IMR-90 (cell line): ENCODE measurements at places on chromosomes 7 and 10.

DNA sequence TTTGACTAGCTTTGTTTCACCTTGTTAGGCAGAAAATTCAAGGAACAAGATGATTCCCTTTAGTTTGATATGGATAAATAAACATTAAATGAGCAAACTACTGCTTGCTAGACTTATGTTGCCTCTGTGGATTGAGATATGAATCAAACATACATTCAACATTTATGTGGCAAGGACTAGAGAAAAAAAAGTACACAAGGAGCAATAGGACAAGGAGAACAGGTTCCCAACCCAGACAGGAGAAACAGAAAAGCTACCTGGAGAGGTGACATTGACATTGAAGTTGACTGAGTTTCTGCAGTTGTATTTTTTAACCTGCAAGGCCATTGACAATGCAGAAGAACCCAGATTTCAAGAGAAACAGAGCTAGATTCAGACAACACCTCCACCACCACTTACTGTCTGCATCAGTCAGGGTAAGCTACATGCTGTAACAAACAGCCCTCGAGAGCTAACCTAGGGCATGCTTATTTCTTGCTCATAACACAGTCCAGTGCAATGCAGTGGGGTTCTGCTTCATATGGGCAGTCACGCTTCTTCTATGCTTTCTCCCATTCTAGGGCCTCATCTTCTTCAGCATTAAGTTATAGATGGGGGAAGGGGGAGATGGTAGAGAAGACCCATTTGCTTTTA, 180.9 kb upstream of the LYZL1 start:
- no peak for DNase-seq
- no peak overlapping the region for H3K27ac ChIP-seq
- H3K4me1 ChIP-seq: peaks cover 13% of the 10 kb centered on the region
- no peaks in the 10 kb centered on the region for H3K36me3 ChIP-seq
- H3K27me3 ChIP-seq: peaks cover 11% of the 10 kb centered on the region; the same call in 1 of the 2 replicates

DNA sequence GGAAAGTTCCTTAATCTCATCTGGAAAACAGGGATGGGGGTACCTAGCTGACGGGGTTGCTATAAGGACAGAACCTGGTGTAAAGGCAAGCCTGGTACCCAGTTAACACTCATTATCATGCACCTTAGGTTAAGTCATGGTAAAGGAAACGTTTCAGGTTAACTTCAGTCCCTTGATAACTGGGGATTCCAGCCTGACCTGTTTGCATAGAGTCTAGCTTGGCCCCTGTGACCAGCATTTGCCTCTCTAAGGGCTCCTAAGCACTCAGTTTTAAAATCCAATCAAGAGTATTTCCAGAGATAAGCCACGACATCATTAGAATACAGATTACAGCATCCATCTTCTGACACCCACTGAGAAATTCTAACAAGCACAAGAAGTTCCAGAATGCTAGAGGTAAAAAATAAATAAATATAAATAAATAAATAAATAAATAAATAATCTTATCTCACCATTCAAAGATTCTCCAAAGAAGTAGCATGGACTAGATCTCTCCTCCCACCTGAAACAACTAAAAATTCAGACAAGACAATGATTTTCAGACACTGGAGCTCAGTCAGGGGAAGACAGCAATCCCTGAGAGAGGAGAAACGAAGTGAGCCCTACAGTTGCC, 184.6 kb downstream of the KCNMA1 start:
- no peak overlapping the region for H3K4me3 ChIP-seq
- H3K36me3 ChIP-seq: no peaks in the 10 kb centered on the region
- DNase-seq: no peak
- no peaks in the 10 kb centered on the region for H3K27me3 ChIP-seq

DNA sequence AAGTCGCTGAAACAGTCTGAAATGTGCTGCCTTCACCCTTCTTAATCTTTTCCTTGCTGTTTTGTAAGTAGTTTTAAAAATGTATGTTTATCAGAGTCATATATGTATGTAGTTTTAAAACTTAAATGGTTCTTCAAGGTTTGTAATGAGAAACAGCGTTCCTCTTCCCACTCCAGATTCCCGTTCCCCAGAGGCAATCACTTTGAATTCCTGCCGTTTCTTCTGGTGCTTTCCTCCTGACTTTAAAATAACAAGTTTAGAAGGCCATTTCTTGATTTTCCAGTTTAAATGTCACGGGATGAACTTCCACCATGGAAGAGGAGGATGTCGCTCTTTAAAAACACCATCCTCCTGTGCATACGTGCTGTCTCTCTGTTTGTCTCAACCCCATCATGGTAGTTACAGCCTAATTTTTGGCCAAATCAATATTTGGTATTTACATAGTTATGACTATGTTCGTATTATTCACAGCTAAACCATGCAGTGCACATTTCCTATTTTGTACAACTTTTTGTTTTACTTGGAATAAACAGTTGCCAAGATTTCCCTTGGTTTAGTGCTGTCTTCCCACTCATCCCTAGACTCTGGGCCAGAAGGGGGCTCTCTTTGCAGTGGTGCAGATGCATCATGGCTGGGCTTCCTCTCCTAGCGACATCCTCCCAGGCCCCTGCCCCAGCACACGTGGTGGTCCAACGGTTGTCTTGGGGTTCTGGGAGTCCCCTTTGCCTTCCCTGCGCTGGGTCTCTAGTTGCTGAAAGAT, 151.4 kb downstream of the PTPN20 start:
- peaks cover 8% of the 10 kb centered on the region for H3K4me1 ChIP-seq
- no peaks in the 10 kb centered on the region for H3K36me3 ChIP-seq

DNA sequence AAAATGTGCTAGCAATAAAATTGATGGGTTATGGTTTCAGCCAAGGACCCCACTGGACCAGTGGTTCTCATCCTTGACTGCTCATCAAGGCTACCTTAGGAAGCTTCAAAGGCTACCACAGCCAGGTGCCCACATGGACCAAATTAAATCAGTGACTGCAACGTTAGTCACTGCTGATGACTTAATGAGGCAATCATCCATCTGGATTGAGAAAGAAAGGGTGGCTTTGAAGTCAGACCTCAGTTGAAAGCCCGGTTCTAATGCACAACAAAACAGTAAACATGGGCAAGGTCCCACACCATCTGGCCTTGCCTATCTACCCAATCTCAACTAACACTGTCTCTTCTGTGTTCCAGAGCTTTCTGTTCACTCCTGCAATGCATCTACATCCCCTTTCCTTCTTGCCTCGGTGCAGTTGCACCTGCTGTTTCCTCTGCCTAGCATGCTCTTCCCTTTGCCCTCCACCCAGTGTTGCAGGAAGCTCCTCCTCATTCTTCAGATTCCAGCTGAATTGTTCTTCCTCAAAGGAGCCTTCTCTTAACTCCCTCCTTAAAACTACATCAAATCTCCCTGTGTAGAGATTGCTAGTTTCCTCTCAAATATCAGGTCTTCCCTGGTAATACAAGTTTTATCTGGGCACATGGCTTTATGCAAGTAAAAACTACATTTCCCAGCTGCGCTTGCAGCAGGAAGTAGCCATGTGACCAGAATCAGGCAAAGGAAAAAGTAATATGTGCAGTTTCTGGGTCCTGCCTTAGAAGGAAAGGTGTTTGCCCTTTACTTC, 10.3 kb upstream of the KCNK18 start:
- DNase-seq: peak; percentile 7
- no peak overlapping the region for H3K27ac ChIP-seq
- H3K4me1 ChIP-seq: no peaks in the 10 kb centered on the region
- H3K36me3 ChIP-seq: no peaks in the 10 kb centered on the region

DNA sequence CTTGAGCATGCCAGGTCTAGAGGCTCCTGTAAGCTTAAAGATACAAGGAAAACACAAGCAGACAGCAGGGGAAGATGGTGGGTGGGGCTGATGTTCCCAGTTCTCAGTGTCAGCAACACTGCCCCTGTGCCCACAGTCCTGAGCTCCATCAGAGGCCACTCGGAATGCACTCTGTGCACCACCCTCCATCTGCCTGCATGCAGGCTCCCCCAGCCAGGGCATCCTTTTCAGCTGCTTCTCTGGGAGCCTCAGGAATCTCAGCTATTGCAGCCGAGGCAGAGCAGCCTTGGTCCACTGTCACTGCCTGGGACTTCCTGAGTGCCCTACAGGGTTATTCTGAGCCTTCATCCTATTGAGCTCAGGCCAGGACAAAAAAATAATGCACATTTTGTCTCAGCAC, 22.2 kb downstream of the LBX1 start:
- H3K27ac ChIP-seq: no peak overlapping the region
- H3K36me3 ChIP-seq: no peaks in the 10 kb centered on the region
- H3K4me3 ChIP-seq: no peak overlapping the region
- DNase-seq: no peak

DNA sequence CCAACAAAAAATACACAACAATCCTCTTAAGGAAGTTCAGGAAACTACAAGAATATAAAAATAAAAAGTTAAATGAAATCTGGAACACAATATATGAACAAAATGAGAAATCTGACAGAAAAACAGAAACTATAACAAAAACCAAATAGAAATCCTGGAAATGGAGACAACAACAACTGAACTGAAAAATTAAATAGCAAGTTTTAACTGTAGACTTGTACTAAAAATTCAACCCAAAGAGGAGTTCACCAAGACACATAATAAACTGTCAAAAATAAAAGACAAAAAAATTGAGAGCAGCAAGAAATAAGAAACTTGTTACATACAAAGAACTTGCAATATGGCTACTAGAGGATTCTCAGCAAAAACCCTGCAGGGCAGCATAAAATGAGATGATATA, 45.1 kb downstream of the HBP1 start:
- no peaks in the 10 kb centered on the region for H3K4me1 ChIP-seq
- DNase-seq: no peak
- no peak overlapping the region for H3K27ac ChIP-seq
- no peak overlapping the region for H3K4me3 ChIP-seq
- peaks cover 5% of the 10 kb centered on the region for H3K36me3 ChIP-seq

DNA sequence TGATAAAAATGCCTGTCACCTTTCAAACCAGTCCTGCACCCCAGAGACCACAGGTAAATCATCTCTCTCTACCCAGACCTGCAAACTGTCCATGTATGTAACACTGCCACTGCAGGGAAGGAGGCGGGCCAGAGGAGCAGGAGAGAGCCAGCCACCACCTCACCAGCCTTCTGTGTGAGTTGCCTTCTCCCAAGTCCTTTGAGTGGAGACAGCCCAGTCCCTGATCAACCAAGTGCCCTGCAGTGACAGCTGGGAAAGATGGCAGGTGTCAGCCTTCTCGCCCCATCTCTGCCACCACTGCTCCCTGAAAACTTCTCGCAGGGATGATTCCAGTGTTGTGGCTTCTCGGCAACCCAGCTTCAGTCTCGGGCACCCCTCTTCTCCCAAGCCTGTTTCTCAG, 42.4 kb downstream of the MTURN start:
- DNase-seq: no peak
- H3K27me3 ChIP-seq: no peaks in the 10 kb centered on the region
- no peak overlapping the region for H3K27ac ChIP-seq
- H3K4me1 ChIP-seq: peaks cover 12% of the 10 kb centered on the region

DNA sequence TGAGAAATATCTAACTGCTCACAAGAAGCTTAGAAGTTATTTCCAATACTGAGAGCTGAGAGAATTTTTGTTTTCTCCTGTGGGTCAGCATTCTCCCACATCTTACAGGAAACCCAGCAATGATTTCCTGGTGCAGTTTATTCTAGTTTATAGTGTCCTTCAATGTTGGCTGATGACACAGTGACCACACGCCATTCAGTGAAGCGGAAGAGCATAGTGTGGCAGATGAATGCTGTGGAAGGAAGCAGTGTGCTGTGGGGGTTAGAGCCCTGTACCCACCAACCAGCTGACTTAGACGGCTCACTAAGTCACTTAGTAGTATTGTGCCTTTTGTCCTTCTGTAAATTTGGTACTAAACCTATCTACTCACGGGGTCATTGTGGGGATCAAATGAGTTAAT, 1.4 kb upstream of the TMEM26 start:
- DNase-seq: no peak
- H3K27me3 ChIP-seq: peaks cover 3% of the 10 kb centered on the region; the same call in 1 of the 2 replicates
- H3K4me1 ChIP-seq: peaks cover 11% of the 10 kb centered on the region; the same call in 1 of the 2 replicates
- no peak overlapping the region for H3K27ac ChIP-seq
- no peak overlapping the region for H3K4me3 ChIP-seq

DNA sequence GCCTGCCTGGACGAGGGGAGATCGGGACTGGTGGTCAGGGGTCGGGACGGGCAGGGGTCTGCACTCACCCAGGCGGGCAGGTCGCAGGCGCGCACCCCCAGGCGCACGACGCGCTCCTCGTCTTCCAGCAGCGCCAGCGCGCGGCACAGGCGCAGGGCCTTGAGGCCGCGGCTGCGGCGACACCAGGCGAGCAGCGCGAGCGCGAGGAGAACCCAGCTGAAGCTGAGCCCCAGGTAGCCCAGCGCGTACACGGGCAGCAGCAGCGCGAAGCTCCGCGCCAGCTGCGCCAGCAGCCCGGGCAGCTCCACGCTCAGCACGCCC, 328 bp downstream of the ESYT2 start:
- no peaks in the 10 kb centered on the region for H3K27me3 ChIP-seq
- peak overlapping the region; percentile 71 for H3K27ac ChIP-seq
- H3K4me3 ChIP-seq: peak overlapping the region; percentile 86
- H3K36me3 ChIP-seq: no peaks in the 10 kb centered on the region
- peaks cover 3% of the 10 kb centered on the region; the same call in 1 of the 2 replicates for H3K4me1 ChIP-seq
- DNase-seq: peak; percentile 83

GRCh38 chr7:121521711-121522400, 125.7 kb upstream of the FAM3C start:
- no peaks in the 10 kb centered on the region for H3K36me3 ChIP-seq
- no peak overlapping the region for H3K27ac ChIP-seq
- H3K4me3 ChIP-seq: no peak overlapping the region
- no peak for DNase-seq
- H3K4me1 ChIP-seq: 0 out of 2 replicates have a peak, but pooled peaks cover 1% of the 10 kb centered on the region
